ENCODE measurements at places on chromosomes 13 and 19. TPM values are rescaled to one million over a fixed set of nuclear protein-coding genes. Genes with fewer than 3 reads are reported as not detected.

DNA sequence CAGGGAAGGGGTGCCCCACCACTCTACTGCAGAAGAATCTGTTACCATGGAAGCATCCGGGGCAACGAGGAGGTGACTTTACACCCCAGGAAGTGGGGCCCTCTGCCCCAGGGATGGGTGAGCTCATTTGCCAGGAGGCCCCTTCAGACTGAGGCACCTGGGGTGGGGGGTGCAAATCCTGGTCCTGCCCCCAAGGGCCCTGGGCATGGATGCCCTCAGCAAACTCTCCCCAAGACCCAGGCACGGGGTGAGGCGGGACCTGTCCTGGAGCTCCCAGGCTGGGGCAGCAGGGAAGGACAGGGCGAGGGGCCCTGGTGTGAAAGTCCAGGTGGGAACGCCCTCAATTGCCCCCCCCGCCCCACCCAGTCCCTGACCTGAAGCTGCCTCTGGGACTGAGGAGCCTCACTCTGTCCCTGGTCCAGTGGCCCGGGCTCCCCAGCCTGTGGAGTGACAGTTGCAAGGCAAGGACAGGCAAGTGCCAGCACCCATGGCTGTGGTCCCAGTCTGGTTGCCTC, 52.5 kb downstream of the C1QTNF9 start:
- no peak for DNase-seq

Gene ITGBL1
- 1.8 TPM for total RNA-seq

Gene ONECUT3
- total RNA-seq: not detected

Gene SIGLEC11
- total RNA-seq: 0.54 TPM

- DNase-seq: no peak
These were observed 15.6 kb upstream of the PROZ start for GRCh38 chr13:113142876-113143275.
